CD4-positive, alpha-beta T cell treated with Interleukin-21 for 1 hour (primary cell): ENCODE measurements at places on chromosomes 16 and 17.

DNA sequence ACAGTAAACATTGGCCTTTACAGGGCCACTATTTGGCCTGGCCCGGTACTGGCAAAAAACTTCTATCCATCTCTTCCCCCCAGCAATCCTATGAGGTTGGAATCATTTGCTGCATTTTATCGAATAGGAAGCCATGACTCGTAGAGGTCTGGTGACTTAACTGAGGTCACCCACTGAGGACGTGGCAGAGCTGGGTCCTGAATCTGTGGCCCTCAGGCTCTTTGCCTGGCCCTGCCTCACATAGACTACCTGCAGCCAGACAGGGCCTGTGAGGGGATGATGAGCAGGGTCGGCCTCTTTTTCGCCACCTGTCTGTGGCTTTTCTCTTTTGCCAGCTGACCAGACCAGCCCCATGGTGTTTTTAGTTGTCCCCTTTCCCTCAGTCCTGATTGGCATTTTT, 1.9 kb downstream of the PPP4C start:
- no peak for DNase-seq

GRCh38 chr17:32141679-32142037, 644 bp upstream of the RHOT1 start:
- DNase-seq = no peak

DNA sequence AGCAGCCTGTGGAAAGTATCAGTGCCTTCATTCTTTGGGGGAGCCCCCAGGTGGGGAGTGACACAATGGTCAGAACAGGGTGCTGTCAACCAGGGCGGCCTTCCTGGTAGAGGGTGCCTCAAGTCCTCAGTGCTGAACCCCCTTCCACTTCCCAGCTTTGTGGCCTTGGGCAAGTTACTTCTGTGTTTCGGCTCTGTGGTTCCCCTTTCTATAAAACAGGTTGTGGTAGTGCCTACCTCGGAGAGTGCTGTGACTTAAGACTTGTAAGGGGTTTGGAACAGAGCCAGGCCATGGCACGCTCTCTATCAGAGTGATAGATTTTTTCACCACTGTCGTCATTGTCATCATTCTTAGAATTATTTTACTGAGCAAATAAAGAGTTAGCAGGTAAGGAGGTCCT, 141.1 kb downstream of the CCDC182 start:
- DNase-seq = peak; percentile 81

DNA sequence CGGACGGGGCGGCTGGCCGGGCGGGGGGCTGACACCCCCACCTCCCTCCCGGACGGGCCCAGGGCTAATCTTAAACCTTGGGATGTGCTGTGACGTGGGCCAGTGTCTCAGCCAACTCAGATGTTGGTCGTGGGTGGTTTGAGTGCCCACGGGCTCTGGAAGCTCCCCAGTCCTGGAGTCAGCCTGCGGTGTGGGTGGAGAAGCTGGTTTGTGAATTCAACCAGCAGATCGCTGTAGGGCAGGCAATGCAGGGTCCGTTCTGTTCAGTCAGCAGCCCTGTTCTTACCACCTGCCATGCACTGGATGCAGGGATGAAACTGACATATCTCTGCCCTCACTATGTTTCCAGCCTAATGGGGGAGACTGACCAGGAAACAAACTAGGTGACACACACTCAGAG, 8.0 kb upstream of the ZNF500 start:
- no peak for DNase-seq

DNA sequence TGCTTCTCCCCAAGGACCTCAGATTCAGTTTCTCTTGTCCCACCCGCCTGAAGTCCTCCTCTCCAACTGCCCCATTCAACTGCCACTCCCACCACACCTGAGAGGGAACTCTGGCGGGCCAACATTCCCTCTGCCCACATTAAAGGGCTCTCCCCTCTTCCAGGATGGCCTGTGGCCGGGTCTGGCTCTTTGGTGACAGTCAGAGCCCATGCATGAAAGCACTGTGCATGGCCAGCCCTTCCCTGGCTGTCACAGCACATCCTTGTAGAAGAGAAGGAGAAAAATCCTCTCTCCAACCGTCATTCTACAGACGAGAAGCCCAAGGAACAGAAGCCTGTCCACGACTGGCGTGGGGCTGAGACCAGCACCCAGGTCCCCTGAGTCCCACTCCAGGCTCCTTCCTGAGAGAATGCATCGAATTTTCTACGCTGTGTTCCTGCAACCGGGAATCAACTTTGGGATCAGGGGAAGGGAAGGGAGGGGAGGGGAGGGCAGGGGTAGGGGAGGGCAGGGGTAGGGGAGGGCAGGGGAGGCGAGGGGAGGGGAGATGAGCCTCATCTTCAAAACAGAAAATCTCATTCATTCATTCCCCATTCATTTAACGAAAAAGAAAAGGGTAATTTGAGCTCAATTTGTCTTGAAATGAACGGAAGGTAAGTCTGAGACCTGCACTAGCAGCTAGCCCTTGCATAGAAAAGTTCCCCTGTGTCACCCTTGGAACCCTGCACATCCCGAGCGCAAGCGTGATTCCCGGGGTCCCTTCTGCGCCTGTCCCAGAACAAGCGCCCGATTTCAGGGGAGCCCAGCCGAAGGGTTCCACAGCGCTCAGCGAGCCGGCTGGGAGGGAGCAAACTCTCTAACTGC, at the start of gene ABCC12:
TSS of gene ABCC12 (minus strand) at position 68 of the 864 bp plus-strand sequence. CDS start 9,569 bp downstream, outside the sequence.
- no peak for DNase-seq

DNA sequence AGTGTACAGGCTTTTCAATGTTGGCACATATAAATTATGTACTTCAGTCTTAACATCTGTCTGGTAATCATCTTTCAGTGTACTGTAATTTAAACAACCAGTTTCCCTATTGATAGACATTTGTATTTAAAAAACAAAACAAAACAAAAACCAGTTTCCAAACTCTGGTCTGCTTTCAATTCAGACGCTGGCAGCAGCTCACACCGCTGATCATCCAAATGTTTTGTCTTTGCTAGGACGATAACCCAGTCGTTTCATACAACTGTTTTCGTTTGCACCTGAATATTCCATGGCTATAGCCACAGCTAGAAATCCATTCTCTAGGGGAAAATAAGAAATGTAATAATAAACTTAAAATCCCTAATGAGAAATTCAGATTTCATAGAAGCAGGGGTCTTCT, 47.8 kb downstream of the RBFOX1 start:
- DNase-seq = no peak

DNA sequence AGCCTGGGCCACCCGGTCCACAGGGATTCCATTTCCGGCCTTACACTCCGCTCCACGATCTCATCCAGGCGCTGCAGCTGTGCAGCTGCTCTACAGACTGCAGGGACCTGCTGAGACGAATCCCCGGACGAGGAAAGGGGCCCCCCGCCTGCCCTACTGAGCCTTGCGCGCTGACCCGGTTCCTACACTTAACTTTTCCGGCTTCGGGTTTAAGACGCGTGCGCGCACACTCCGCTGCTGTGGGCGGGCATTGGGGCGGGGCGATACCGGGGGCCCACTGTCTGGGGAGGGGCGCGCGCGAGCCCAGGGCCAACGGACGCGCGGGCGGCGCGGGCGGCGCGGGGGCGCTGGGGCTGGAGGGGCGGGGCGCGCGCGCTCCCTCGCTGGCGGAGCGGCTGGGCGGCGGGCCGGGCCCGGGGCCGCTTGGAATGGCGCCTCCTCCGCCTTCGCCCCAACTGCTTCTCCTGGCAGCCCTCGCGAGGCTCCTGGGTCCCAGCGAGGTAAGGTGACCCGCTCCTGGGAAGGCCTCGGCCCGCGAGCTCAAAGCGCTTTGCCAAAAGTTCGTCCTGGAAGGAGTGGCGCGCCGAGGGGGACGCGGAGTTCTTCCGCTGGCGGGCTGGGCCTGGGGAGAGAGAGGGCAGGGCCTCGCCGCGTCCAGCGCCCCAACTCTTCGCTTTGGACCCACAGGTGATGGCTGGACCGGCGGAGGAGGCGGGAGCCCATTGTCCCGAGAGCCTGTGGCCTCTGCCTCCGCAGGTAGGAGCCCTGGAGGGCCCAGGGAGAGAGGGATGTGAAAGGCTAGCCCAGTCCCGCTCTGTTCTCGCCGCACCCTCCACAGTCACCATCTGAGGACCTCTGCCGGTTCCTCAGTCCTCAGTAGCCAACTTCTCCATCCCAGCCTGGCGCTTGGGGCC, at the start of gene TP53I13:
TSS of gene TP53I13 (plus strand) at position 371 of the 914 bp plus-strand sequence. CDS start at position 429, 58 bp downstream.
- peak; percentile 93 for DNase-seq

GRCh38 chr17:80716986-80717719, 172.5 kb downstream of the RPTOR start:
- DNase-seq = no peak

GRCh38 chr16:11619327-11619851, 32.7 kb upstream of the LITAF start:
- peak; percentile 57 for DNase-seq

- DNase-seq = no peak
These were observed 848 bp upstream of the KRT19 start for GRCh38 chr17:41528959-41529353.

- peak; percentile 1 for DNase-seq
These were observed 32.6 kb downstream of the PLXDC1 start for GRCh38 chr17:39118674-39119419.

DNA sequence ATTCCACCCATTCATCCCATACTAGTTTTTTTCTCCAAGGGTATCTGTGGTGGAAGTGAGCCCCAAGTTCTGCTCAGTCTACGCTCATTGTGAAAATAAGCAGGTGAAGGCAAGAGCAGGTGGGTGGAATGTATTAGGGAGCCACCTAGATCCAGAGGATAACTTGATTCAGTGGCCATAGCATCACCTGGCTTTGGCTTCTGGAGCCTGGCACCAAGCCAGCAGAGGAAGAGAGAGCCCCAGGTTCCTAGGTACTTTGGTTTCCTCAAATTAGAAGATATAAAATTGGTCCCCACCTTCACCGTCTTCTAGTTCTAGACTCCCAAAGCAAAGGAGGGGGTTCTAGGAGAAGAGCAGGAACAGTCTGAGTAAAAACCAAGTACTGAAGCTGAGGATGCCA, 4.1 kb downstream of the FXR2 start:
- DNase-seq = no peak
